ENCODE measurements at places on chromosomes 4 and X.

DNA sequence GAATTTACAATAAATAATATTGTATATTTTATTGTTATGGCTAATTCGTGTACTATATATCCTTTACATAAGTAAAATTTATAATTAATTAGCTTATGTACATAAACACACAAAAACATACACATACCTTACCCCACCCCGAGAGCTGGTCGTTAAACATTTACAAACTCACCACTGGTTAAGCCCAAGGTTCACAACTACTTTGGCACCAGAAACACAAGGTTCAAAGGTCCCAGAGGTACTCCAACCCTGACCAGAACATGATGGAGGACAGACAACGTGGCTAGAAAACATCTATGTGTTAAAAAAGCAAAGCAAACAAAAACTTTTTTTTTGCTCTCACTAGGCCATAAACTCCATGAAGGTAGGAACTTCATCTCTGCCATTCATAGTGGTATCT is 37.7 kb downstream of the SLC25A5 start:
- DNase-seq, result no peak

GRCh38 chrX:22148565-22148964 is 116.4 kb downstream of the PHEX start:
- DNase-seq, result no peak

GRCh38 chrX:11580789-11581188 is 84.9 kb downstream of the ARHGAP6 start:
- no peak for DNase-seq

DNA sequence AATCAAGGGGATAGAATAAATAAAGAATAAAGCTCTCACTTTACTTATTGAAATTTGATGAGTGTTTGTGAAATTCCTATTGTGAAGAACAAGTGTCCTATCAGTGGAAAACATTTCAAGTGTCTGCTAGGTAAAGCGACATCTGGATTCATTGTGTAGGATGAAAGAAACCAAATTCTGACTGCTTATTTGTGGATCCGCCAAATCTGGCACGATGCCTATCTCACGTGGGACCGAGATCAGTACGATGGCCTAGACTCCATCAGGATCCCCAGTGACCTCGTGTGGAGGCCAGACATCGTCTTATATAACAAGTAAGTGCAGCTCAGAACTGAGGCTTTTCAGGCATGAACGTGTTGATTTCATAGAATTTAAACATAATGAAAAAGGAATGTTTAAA is 1.9 kb downstream of the CHRNA9 start:
- DNase-seq, result no peak

- no peak for DNase-seq
Observed at GRCh38 chrX:41435708-41436107, 11.4 kb upstream of the NYX start.

DNA sequence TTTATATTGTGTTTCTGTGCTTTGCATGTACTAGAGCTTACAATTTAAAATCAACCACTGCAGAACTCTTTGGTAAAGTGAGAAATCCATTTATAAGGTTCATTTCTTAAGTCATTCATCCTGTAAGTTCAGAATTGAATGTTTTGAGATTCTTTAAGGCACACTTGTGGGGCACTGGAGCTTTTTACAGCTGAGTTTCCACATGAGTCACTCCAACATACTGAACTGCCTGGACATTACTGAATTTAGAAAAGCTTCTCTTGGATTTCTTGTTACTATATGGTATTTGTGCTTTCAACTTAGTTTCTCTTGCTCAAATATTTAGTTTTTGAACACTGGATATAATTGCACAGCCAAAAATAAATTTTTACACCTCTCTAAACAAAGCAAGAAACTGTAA is 226.3 kb downstream of the PACRGL start:
- DNase-seq, result no peak

- no peak for DNase-seq
Observed at GRCh38 chr4:99047710-99048109, 40.9 kb downstream of the ADH5 start.

DNA sequence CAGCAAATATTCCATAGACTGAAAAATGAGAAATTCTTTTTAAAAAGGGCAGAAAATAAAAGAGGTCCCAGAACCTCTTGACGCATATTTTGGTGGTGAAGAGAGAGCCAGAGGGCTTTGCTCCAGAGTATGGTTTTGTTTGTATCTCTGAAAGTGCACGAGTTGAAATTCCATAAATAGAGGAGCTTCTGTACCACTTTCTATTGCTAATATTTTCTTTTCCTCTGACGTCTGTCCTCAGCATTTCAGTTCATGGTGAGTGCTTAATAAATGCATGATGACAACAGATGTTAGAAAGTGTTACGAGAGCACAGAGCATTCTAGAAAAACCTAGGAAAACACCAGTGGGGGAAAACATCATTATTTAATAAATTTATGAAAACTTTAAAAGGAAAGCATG is 145.6 kb downstream of the AMELX start:
- peak; percentile 20 for DNase-seq

GRCh38 chr4:187021436-187022205 is 298.0 kb upstream of the FAT1 start:
- no peak for DNase-seq

DNA sequence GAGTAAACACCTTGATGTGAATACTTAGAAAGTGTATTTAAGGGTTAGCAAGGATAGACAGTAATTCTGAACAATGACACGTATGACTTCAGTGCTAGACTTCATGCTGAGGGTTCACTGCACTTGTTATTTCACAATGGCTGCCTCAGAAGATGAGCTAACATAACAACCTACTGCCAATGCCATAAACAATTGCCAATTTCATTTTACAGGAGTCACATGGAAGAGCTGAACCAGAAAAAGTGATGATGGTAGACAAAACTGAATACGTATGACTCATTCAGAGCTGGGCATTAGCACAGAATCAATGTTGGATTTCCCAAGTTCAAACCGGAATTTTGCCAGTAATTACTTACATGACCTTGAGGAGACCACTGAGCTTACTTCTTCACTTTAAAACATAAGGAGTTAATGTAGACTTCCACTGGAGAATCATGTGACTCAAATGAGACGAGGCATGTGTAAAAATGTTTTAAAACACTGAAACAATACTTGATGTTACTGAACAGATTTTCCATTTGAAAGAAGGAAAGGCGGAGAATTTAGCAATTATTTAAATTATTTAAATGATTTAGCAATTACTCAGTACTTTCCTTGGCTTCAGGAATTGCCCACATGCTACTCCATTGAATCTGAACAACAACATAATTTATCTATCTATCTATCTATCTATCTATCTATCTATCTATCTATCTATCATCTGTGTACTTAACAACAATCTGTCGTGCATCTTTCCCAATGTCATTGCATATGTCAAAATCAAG is 868.5 kb upstream of the SLIT2 start:
- DNase-seq, result no peak

DNA sequence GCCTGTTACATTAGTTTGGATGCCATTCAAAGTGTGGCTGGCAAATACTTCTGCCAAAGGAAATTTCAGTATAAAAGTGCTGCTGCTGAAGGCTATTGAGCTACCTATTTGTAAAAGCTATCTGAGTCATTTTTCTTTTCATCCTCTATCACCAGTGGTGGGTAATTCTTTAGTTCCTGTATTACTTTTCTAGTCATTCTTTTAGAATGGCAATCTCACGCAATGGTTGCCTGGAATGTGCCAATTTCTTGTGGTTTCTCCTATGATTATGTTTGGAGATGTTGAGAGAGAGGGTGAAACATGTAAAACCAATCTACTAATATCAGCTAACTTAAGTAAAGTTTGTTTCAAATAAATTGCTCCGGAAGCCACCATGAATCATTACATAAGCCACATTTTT is 685.0 kb downstream of the RAPGEF2 start:
- no peak for DNase-seq

DNA sequence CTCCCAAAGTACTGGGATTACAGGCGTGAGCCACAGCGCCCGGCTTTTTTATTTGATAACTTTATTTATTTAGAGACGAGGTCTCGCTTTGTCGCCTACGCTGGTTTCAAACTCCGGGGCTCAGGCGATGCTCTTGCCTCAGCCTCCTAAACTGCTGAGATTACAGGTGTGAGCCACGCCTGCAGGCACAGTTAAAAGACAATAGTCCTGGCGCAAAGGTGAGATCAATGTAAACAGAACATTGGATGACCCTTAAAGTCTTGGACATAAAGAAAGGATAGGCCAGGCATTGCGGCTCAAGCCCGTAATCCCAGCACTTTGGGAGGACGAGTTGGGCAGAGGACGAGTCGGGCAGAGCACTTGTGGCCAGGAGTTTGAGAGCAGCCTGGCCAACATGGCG is 2.8 kb upstream of the TXLNG start:
- no peak for DNase-seq

DNA sequence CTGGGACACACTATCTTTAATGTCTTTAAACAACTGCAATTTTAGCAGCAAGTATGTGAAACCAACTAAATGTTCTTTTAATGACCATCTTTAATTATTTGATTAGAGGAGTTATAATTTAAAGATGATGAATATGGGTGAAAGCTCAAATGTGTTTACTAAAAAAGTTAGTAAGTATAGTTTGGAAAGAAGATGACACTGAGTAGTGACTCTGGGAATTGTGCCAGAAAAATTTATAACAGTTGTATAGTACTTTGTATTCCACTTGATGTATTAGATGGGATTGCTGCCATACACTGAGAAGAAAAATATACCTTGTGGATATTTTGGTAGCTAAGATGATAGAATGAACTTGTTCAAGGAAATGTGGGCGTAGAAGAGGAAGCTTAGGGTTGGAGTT is 19.5 kb upstream of the PACRGL start:
- DNase-seq, result no peak

GRCh38 chr4:185468999-185469398 is 2.5 kb downstream of the CCDC110 start:
- no peak for DNase-seq

GRCh38 chr4:84319124-84319523 is 180.0 kb downstream of the NKX6-1 start:
- DNase-seq, result peak; percentile 68

GRCh38 chr4:13912966-13913365 is 285.4 kb upstream of the BOD1L1 start:
- DNase-seq, result no peak

DNA sequence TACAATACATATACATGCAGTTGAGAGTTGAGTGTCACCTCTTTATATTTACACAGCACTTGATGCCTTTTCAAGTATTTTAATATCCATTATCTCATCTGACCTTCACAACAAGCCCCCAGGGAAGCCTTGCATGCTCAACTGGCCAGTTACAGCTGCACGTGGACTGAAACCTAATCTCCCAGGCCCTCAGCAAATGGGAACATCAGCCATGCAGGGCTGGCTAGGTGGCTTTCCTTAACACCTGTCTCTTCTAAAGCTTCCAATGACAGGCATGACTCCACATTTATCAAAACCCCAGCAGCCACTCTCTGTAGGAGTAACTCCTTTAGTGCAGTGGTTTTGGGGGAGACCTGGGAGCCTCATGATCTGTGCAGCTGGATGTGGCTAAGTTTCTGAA is 56.4 kb downstream of the PHKA2 start:
- no peak for DNase-seq

DNA sequence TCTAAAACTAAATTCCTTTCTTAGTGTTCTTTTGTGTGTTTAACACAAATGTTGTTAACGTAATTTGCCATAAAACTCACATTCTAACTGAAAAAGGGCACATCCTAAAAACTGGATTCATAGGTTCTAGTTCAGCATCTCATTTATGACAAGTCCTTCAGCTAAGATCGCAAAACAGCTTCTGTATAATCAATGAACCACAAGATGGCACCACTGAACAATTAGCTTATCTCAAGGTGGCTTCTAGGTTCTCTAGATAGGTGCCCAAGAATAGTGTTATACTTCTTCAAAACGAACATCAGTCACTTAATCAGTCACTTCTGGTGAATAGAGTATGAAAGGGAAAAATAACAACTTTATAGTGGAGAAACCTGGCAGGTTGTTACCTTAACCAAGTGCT is 54.3 kb downstream of the NRK start:
- DNase-seq, result no peak

DNA sequence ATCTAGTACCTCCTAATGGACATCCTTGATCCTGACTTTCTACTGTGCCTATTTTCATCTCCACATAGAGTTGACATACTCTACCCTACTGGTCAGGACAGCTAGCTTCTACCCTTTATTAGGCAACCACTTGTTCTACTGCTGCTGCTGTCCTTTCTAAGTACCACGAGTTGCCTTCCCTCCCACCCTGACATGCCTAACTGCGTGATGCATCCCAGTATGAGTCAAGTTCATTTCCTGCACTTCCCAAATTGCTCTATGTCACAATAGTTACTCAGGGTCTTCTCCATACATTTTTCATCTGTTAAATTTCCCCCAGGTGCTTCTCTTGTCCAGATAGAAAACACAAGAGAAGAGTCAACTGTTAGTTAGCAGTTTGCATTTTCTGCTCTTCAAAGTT is 133.4 kb downstream of the TBC1D19 start:
- DNase-seq, result no peak

DNA sequence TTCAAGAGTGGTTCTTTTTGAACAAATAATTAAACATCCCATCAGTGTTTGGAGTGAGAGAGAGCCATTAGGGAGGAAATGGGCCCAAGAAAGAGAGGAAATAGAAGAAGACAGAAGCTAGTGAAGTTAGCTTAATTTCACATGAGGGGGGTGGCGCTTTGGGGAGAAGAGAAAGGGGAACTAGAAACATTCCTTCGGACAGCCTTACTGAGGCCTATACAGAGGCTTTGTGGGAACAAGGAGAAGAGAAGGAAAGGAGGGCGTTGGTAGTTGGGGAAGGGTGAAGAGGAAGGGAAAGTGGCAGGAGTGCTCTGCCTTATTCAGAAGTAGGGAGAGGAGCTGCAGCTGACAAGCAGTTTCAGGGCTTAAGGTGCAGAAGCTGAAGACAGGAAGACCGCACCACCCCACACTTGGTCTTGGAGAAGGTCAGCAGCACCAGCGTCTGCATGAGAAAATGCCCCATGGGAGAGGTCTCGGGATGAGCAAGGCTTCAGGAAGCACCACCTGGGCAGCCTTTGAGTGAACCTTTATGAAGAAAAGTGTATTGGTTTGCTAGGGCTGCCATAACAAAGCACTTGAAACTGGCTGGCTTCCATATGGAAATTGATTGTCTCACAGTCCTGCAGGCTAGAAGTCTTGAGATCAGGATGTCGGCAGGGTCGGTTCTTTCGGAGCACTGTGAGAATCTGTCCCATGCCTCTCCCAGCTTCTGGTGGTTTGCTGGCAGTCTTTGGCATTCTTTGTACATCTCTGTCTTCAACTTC is 85.1 kb downstream of the KIT start:
- DNase-seq, result no peak

DNA sequence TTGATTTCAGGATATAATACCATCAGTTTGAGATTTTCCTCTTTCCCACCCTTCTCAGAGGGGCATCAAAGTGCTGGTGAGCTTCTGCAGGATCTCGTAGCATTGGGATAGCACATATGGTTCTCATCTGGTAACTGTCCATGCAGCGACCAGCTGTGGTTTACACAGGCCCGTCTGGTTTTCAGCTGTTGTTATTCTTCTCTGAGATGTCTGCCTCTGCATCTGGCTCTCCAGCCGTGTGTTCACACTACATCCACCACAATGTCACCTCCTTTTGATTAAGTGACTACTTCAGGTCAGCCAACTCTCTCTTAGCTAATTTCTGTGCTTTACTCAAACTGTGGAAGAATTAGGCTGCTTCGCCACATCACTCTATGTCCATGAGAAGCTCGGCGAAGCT is 676.7 kb upstream of the TENM3 start:
- DNase-seq, result no peak

All from NCI-H460 (cell line).